ENCODE measurements at places on chromosomes 7 and 10.

DNA sequence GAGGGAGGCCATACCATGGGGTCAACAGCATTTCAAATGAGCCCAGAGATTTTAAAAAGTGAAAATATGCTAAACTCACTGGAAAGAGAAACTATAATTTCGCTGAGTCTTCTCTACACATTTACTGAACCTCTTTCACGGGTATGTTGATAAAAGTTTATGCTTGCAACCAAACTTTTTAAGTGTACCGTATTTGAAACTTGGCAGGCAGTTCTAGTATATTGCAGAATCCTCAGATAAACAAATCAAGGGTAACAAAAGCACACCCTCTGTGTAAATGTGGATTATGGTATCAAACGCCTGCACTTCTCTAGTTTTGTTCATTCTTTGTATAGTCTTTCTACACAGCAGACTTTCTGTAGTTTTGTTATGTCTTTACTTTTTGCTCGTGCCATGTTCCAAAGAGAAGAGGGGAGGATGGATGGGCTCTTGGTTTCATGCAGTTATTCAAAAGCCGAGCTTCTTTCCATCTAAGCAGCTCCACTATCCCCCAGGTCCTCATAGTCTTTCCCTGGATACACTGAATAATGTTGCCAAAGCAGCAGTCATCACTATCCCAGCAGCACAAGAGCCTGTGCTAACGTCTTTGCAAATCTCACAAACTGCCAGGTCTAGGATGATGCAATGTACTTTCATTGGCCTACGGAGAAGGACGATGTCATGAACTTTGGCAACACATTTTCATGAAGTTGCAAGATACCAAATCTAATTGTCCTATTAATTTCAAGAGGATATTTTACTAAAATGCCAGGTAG, 131.2 kb downstream of the MPP7 start:
- DNase-seq: no peak

DNA sequence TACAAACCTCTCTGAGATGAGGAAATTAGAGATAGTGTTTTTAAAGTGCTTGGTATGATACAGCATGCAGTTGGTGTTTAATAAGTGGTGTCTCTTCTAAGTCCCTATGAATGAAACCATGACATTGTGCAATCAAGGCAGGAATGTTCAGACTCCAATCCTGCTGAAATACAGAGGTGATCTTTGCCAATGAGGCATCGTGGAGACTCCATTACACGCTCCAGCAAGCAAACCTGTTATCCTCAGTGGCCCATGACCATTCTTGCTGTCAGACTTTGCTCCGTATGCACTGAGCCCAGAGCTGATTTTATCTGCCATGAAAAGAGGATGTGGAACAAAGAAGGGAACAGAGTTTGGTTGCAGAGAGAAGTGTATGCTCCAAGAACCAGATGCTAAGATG, 47.3 kb downstream of the CDHR3 start:
- DNase-seq: no peak

- DNase-seq: no peak
These were observed 13.2 kb upstream of the LMBR1 start for GRCh38 chr7:156906200-156906649.

DNA sequence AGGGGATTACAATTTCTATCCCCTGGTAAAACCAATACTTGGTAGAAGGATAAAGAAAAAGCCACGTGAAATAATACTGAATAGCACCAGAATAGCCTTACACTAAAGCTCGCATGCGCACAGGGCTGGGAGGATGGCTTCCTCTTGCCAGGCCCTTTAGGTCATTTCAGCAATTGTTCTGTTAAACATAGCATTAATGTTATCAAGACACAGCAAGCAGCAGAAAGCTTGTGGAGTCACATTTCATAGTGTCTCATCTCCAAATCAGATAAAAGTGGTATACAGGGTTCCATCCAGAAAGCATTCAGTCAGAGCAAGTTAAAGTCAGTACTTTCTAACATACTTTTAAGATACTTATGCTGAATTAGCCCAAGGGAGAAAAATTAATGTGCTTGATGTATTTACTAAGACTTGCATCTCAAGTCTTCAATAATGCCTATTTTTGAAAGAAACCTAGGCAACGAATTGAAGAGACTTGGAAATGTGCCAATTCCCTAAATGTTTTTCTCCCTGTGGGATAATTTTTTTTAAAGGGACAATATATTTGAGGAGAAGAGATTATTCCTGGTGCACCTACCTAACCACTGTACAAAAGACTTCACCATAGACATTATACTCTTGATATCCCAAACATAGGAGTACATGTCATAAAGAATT, 14.3 kb upstream of the NPM3 start:
- no peak for DNase-seq

- DNase-seq: no peak
These were observed 496.9 kb upstream of the ZMIZ1 start for GRCh38 chr10:78571891-78572290.

DNA sequence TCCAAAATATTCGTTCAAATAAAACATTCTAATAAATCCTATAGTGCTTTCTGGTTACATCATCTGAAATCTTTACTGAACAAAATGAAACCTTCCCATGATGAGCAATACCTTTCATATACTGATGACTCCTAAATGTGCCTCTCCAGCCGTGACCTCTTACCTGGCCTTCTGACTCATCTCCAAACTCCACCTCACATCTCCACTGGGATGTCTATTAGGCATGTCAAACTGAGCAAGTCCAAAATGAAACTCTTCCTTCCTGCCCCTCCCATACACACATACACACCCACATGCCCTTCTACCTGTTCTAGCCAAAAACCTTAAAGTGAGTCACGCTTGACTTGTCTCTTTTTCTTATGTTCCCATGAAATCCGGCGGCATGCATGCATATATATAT, 22.9 kb downstream of the GSAP start:
- DNase-seq: no peak

DNA sequence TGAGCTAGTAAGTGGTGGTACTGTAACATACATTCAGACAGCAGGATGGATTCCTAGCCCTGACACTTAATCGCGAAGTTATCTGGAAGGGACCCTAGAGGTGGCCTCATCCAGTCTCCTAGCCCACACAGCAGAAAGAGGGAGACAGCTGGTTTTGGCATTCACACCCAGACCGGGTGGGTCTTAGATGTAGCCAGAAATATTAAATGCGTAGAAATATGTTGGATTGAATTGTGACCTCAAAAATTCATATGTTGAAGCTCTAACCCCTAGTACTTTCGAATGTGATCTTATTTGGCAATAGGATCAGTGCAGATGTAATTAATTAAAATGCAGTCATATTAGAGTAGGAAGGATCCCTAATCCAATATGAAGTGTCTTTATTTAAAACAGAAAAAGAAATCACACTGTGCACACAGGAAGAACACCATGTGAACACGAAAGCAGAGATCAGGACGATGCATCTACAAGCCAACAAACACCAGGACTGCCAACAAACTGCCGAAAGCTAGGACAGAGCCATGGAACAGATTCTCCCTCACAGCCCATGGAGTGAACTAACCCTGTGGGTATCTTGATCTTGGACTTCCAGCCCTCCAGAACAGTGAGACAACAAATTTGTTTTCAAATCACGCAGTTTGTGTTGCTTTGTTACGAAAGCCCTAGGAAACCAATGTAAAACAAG, 2.9 kb upstream of the XPNPEP1 start:
- DNase-seq: no peak

GRCh38 chr7:141679014-141679413, 23.0 kb downstream of the DENND11 start:
- DNase-seq: no peak

DNA sequence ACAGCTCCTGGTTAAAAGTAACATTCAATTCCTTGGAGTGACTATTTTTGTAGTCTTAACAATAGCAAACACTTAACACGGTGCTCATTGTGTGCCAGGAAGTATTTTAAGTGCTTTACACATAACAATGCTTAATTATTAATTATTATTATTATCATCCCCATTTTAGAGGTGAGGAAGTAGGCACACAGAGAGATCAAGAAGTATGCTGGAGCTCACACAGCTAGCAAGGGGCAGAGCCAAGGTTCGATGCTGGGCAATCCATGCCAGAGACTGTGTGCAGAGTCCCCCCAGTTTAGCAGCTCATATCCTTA, 48.2 kb upstream of the SMNDC1 start:
- DNase-seq: no peak

GRCh38 chr7:106520962-106521514, 139.9 kb downstream of the CCDC71L start:
- DNase-seq: no peak

- no peak for DNase-seq
These were observed 32.8 kb downstream of the SLC26A4 start for GRCh38 chr7:107693396-107693795.

- DNase-seq: no peak
These were observed 21.9 kb downstream of the PDCD4 start for GRCh38 chr10:110893559-110894179.

GRCh38 chr10:22912763-22913384, 15.0 kb upstream of the ARMC3 start:
- no peak for DNase-seq

GRCh38 chr7:95469187-95469586, 16.6 kb upstream of the ASB4 start:
- DNase-seq: no peak

DNA sequence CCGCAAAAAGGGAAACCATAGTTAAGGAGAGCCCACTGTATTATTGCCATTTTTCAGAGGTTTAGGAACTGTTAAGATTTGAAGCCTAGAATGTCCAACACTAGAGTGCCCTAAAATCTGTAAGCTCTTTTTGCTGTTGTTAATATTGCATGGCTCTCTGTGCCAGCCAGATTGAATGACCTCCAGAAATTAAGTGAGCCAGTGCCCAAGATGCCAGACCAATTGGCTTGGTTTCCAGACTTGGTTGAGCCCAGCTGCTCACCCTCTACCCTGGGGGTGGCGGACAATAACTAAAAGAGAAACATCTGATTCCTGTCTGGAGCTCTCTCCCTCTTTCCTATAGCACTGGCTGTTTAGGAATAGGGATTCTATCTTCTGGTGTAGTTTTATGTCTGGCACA, 340.1 kb downstream of the PHF14 start:
- DNase-seq: no peak

DNA sequence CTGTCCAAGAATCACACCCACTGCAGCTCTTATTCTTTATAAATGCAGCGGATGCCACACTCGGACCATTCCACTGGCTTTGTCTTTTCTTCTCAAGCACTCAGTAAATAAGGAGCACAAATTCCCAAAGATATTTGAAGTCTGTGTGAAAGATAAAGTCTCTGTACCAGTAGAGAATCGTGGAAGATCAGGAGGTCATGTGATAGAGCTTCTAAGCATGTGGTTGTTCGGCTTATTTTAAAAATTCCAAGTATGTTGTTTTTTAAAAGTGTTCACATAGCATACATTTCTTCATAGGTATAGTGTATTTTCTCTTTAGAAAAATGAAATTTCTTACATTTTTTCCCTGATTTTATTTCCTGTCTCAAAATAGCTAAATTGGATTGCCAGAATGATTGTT, 75.8 kb downstream of the NOC3L start:
- DNase-seq: no peak

- no peak for DNase-seq
These were observed 48.2 kb upstream of the PFKFB3 start for GRCh38 chr10:6154566-6154965.

GRCh38 chr7:4068286-4068685, 613.8 kb upstream of the FOXK1 start:
- DNase-seq: peak; percentile 35

GRCh38 chr10:129397198-129397974, 69.7 kb upstream of the MGMT start:
- DNase-seq: no peak

- DNase-seq: peak; percentile 54
These were observed 73.0 kb upstream of the LEP start for GRCh38 chr7:128167791-128168666.

DNA sequence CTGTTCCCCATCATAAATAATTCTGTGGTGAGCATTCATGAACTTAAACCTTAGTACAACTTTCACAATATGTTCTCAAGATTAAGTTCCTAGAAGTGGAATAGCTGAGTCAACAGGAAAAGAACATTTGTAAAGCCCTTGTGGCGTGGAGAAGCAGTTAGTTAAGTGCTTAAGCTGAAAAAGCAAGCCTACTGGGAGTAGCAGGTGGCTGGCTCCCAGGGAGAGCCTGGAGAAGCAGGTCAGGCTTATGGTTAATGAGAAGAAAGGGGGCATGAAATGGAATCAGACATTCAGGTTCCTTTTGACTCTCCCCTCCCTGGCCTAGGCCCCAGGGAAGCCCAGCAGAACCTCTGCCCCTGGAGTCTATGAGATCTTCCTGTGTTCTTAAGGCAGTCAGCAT, 35.3 kb downstream of the VSTM4 start:
- DNase-seq: peak; percentile 31

DNA sequence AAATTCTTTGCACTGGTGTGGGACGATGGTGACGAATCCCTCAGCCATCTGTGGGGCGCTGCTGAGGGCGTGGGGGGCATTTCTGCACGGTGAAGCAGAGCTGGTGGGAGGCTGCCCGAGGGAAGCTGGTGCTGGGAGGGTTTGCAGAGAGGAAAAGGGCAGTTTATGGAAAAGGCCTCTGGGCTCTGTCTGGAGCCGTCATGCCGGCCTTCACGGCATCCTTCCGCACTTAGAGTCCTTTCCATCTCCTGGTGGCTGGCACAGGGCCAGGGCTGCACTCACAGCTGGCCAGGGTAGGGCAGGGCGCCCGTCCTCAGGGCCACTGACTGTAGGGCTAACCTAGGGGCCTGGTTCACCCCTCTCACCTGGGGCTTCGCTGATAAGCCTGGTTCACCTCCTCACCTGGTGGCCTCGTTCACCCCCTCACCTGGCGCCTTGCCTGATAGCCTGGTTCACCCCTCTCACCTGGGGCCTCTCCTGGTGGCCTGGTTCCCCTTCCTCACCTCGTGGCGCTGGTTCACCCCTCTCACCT, 598 bp upstream of the AMZ1 start:
- no peak for DNase-seq

- peak; percentile 62 for DNase-seq
These were observed 980 bp downstream of the FHIP2A start for GRCh38 chr10:114822444-114823076.
